Cortex of kidney (tissue), 1 donor: ENCODE measurements at places on chromosomes 5 and 9.

DNA sequence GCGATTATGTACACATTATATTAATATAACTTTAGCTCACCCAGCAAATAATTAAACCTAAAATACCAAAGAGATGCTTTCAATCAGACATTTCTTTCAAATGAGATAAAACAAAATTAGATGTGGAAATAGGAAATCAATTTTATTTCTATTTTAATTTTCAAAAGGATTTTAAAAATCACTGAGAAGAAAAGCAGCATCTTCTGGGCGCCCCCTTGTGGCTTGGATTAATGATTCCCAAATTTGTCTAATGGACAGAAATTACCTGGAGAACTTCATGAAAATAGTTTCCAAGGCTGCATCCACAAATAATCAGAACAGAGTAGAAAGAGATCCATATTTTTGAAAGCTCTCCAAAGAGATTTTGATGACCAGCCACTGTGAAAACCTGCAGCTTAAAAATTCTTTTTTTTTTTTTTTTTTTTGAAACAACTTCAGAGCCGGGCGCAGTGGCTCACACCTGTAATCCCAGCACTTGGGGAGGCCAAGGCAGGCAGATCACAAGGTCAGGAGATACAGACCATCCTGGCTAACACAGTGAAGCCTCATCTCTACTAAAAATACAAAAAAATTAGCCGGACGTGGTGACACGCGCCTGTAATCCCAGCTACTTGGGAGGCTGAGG lies 50.9 kb upstream of the CEMIP2 start:
- DNase-seq = no peak

DNA sequence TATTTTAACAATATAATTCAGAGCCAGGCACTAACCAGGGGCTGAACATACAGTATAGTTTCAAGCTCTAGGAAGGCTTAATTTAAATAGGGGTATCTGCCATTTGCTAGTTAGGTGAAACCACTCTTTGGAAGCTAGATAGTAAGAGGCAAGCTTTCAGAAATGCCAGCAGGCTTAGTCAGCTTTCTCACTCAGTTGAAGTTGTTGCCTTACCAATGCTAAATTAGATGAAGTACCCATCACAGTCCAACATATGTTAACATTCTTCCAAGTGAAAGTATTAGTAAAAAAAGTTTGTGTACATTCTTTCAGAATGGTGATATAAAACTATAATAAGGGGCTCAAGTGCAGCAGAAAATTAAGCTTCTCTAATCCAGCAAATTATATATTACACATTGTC lies 215.0 kb downstream of the CNTLN start:
- no peak for DNase-seq

DNA sequence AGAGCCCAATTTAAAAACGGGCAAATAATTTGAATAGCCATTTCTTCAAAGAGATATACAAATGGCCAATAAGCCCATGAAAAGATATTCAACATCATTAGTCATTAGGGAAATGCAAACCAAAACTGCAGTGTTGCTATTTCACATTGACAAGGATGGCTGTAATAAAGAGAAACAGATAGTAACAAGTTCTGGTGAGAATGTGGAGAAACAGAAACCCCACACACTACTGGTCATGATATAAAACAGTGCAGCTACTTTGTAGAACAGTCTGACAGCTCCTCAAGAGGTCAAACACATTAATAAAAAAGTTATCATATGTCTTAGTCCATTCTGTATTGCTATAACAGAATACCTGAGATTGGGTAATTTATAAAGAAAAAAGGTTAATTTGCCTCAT lies 237.0 kb upstream of the GRAMD2B start:
- no peak for DNase-seq

DNA sequence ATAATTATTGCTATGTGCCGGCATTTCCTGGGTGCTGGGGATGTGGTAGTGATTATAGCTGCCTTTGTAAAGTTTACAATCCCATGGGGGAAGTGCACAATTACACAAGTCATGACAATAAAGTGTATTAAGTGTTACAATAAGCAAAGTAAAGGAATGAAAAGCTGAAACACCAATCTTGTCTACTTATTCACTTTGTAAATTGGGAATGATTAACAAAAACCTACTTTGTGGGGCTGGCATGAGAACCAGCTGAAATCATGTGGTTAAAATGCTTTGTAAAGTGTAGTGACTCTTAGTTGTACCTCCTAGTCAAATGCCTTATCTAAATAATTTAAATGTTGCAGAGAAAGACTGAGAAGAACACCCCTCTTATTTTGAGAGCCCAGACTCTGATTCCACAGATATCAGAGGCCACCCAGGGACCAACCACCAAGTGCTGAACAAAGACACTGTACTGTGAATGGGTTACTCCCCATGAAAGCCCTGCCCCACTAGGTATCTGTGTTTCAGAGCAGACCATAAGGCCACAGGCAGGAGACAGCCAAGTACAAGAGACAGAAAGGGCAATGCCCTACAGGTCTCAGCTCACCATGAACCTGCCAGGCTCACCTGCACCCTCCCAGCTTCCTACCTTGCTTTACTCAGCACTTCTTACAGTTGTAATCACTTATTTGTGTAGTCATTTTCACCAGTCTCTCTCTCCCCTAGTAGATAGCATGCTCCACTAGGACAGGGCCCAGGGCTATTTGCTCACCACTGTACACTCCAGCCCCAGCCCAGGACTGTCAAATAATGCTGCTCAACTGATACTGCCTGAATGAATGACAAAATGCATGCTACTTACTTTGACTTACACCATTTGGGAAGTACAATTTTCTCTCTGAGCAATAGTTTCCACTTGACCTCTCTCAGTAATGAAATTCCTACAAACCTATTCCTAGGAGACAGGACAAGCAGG lies 101.6 kb upstream of the APC start:
- no peak for DNase-seq

- DNase-seq = no peak
Observed at GRCh38 chr9:4246969-4247368, 52.9 kb downstream of the GLIS3 start.

- DNase-seq = no peak
Observed at GRCh38 chr9:78213712-78214111, 22.2 kb upstream of the CEP78 start.

DNA sequence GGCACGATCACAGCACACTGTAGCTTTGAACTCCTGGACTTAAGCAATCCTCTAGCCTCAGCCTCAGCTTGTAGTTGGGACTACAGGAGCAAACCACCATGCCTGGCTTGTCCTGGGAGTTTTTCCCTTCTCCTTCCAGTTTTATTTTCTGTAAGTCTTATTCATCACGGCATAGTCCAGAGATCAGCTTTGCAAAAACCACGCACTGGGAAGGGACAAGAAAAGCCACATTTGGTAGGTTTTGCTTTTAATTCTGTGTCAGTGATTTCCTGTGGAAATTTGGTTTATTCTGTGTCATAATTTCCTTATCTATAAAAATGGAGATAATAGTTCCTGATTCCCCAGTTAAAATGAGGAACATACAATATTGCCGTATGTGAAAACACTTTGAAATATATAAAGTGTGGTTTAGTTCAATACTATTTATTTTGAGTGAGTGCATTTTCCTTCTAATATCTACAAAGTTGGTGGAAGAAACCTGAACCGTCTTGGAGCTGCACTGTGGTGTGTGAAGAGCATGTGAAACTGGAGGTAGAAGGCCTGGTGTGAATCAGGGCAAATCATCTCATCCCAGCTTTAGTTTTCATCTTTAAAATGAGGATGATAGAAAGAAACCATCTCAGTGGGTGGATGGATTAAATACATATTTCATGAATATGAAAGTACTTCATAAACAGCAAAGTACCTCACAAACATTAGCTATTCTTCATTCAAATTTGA lies 92.8 kb upstream of the ELL2 start:
- DNase-seq = no peak

DNA sequence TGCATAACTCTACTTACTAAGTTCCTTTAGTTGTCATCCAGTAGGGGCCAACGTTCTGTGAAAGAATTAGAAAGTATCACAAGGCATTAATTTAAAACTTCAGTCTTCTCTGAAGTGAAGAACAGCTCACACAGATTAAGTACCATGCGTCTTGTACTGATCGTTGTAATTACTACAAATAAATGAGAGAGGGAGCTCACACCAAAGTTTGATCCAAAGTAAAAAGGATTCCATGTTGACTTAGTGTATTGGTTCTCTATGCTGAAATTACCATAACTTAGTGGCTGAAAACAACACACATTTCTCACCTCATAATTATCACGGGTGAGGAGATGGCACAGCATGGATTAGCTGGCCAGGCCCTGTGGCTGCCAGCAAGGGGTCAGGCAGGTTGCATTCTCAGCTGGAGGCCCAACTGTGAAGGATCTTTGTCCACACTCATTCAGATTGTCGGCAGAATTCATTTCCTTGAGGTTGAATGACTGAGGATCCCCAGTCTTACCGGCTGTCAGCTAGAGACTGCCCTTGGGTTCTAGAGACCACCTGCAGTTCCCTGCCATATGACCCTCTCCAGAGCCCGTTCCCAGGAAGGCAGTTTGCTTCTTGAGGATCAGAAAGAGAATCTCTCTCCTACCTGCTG lies 169.1 kb downstream of the YTHDC2 start:
- DNase-seq = no peak

GRCh38 chr5:73947906-73948640 lies 322.1 kb downstream of the ARHGEF28 start:
- DNase-seq = no peak
